ENCODE measurements at places on chromosomes 11 and 22. TPM values are rescaled to one million over a fixed set of nuclear protein-coding genes. Genes with fewer than 3 reads are reported as not detected.

DNA sequence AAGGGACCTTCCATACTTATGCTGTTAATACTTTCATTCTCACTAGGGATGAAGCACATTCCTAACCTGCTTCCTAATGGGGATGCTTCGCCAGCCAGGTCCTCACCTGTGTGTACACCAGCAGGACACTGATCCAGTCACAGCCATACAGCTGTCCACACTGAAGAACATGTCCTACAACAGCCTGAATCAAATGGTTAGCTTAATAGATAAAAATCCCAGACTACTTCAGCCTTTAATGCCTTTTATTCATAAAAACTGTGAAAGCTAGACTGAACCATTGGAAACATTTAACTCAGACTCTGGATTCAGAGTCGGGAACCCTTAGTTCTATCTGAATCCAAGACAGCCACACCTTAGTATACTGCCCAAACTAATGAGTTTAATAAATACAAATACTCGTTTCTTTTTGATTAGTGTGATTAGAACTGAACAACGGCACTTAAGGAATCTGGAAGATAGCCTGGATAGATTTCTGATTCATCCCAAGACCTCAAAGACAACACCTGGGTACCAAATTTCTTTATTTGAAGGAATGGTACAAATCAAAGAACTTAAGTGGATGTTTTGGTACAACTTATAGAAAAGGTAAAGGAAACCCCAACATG, 3.3 kb downstream of the FTH1 start:
- no peak for DNase-seq

- no peak for DNase-seq
Observed at GRCh38 chr11:133153031-133153430, 379.3 kb downstream of the OPCML start.

DNA sequence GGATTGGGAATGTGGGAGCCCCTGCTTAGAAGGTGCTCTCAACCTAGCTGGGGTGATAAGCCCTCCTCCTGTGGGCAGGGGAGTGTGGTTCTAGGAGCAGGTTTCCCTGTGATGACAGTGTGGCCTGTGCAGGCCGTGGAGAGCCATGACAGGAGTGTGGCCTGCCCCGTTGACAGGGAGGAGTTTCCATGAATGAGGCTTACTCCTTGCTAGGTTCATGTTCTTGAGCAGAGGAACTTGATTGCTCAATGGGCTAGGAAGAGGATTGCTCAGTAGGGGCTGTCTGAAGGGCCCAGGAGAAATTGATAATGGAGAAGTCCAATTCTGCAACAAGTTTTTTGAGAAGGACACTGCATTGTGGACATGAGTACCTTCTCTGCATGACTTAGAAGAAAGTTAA, 92.0 kb downstream of the PPP6R3 start:
- DNase-seq = no peak

GRCh38 chr11:78660471-78660870, 85.8 kb upstream of the NARS2 start:
- DNase-seq = no peak

GRCh38 chr11:122307476-122308035, 191.5 kb upstream of the BLID start:
- DNase-seq = no peak

DNA sequence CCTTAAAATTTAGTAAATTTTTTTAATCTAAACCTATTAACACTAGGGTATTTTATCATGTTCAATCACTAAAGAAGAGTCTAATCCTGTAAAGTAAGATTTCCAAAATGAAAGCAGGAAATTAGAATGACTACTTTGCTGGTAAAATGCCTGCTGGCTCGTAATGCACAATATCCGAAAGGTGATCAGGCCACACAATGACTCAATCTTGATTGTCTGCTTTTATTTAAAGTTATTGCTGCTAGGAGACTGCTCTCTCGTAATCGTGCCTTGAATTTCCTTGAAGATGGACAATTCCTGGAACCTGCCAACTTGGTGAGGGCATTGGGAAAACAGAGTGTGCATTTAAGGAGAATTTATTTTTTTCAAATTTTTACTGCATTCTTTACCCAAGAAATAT, 1786.5 kb upstream of the RAG2 start:
- peak; percentile 72 for DNase-seq

- no peak for DNase-seq
Observed at GRCh38 chr11:8102965-8103364, 22.0 kb downstream of the TUB start.

The MAJIN gene
- total RNA-seq = not detected

The LDHAL6A gene
- not detected for total RNA-seq

The UPK3A gene
- not detected for total RNA-seq

The TMPRSS5 gene
- 0.17 TPM for total RNA-seq

The SORL1 gene
- 10.9 TPM for total RNA-seq

The NRIP3 gene
- 4.1 TPM for total RNA-seq

The POLR3H gene
- 15.4 TPM for total RNA-seq

Data from fibroblast of lung (primary cell).